ENCODE measurements at places on chromosomes 2 and 18.

GRCh38 chr18:24936691-24937090, 415.3 kb downstream of the ZNF521 start:
- H3K36me3 ChIP-seq = no peaks in the 10 kb centered on the region
- DNase-seq = no peak
- H3K4me1 ChIP-seq = no peaks in the 10 kb centered on the region
- no peaks in the 10 kb centered on the region for H3K27me3 ChIP-seq
- H3K4me3 ChIP-seq = no peak overlapping the region
- H3K27ac ChIP-seq = no peak overlapping the region

DNA sequence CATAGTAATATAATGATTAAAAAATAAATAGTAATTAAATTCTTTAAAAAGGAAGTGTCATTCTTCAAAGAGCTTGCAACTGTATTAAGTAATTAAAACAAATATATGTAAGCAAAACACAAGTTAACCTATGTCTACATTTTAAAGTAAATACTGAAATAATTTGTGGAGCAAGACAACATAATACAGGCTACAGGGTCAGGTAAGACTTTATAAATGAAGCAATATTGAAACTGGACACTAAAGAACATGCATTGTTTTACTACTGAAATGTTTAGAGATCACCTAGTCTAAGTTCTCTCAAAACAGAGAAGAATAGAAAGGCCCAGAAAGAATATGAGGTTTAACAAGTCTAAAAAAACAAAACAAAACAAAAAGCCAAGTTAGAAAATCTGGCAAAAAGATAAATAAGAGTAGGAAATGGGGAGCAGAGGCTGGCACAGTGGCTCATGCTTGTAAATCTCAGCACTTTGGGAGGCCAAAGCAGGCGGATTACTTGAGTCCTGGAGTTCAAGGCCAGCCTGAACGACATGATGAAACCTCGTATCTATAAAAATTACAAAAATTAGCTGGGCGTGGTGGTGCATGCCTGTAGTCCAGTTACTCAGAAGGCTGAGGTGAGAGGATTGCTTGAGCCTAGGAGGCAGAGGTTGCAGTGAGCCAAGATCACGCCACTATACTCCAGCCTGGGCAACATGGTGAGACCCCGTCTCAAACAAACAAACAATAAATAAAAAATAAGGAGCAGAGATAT, 34.4 kb downstream of the VPS54 start:
- H3K4me3 ChIP-seq = no peak overlapping the region
- H3K36me3 ChIP-seq = peaks cover 22% of the 10 kb centered on the region
- peak overlapping the region; percentile 27 for H3K27ac ChIP-seq
- peaks cover 10% of the 10 kb centered on the region for H3K4me1 ChIP-seq
- H3K27me3 ChIP-seq = no peaks in the 10 kb centered on the region

- H3K27ac ChIP-seq = peak overlapping the region; percentile 9
- no peak for DNase-seq
- H3K36me3 ChIP-seq = no peaks in the 10 kb centered on the region
- H3K4me3 ChIP-seq = no peak overlapping the region
Observed at GRCh38 chr2:160224060-160224459, 24.0 kb upstream of the ITGB6 start.

DNA sequence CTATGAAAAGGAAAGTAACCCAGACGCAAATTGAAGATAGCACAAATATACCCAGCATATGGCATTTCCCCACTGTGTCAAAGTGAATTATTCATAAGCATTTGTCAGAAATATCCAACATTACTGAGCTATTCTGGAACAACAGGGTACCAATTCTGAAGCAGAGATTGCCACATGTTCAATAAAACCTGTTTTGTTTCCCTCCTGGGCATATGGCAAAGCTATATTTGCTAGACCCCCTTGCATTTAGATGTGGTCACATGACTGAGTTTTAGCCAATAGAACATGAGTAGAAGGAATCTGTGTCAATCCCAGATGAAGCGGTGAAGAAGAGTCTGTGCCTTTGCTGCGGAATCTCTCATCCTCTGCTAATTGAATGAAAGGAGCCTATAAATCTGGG, 296.4 kb upstream of the DLGAP1 start:
- DNase-seq = no peak
- no peaks in the 10 kb centered on the region for H3K4me1 ChIP-seq
- H3K36me3 ChIP-seq = no peaks in the 10 kb centered on the region

GRCh38 chr18:70205421-70206397, at the start of gene RTTN:
Gene RTTN (minus strand): TSS chr18:70205687. CDS start chr18:70205658, 29 bp downstream.
- H3K4me3 ChIP-seq = peak within 1 kb of the TSS; percentile 88
- DNase-seq = peak; percentile 97
- H3K4me1 ChIP-seq = peaks cover 9% of the 10 kb centered on the region

DNA sequence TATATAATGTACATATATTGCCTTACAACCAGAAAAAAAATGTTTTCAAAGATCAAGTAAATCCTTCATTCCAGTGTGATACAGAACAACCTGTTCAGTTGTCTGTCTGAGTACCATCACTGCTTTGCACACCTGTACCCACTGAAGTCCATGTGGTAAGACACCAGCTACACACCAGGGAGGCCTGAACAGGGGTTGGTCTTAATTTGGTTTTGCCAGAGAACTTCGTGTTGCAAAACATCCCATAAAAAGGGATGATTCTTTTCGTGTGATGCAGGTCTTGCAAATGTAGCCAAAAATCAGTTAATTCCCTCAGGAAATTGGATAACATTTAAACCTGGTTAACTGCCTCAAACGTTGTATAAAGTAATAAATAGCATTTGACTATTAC, 73.7 kb upstream of the SLC1A4 start:
- H3K36me3 ChIP-seq = no peaks in the 10 kb centered on the region
- no peaks in the 10 kb centered on the region for H3K27me3 ChIP-seq
- H3K4me3 ChIP-seq = no peak overlapping the region
- no peak overlapping the region for H3K27ac ChIP-seq

DNA sequence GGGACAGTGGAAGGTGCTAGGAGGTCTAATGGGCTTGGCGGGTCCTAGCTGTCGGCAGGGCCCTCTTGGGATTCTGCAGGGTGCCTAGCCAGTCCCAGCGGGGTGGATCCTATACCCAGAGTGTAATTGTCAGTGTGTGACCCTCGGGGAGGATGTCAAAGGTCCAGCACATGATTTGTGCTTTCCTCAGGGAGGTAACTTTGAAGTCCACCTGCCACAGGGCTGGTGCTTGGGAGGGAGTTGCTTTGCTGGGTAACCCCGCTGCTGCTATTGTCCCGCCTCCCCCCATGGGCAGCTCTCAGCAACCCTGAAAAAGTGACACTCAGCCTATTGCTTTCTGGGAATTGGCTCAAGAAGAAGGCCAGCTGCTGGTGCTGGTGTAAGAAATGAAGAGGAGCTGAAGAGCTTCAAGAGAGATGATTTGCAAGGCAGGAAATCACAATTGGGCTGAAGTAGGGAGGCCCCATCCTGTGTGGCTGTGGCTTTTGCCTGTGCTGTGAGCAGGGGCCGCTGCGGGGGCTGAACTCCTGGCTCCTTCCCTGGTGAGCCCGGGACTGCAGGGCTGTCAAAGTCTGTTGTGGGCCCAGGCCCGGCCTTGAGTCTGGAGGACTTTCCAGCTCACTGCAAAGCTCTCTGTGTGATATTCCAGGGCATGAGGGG, 36.4 kb downstream of the EMILIN2 start:
- H3K4me3 ChIP-seq = no peak overlapping the region
- H3K36me3 ChIP-seq = no peaks in the 10 kb centered on the region
- no peak overlapping the region for H3K27ac ChIP-seq
- peaks cover 12% of the 10 kb centered on the region for H3K4me1 ChIP-seq
- H3K27me3 ChIP-seq = no peaks in the 10 kb centered on the region

DNA sequence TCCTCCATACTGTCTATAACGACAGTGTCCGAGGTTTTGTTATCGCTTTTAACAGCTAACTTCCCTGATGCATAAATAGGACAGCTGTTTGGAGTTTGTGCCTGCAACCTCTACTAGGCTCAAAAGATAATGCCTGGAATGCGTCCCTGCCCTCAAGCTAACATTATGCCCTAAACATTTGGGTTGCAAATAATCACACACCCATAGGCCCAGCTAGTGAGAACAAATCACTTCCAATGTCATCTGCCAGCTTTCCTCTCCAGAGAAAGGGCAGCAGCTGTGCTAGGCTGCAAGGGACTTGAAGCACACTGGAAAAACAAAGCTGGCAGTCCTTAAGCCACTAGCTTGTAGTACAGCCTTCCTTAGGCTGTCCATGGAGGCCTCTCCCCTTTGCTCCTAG, 201.8 kb upstream of the LYPD1 start:
- H3K4me1 ChIP-seq = no peaks in the 10 kb centered on the region
- no peaks in the 10 kb centered on the region for H3K27me3 ChIP-seq
- H3K27ac ChIP-seq = no peak overlapping the region
- no peak for DNase-seq

- no peaks in the 10 kb centered on the region for H3K27me3 ChIP-seq
- no peak for DNase-seq
- no peaks in the 10 kb centered on the region for H3K4me1 ChIP-seq
- peaks cover 45% of the 10 kb centered on the region for H3K36me3 ChIP-seq
Observed at GRCh38 chr2:101036562-101036961, 34.5 kb downstream of the RPL31 start.

- peaks cover 1% of the 10 kb centered on the region for H3K36me3 ChIP-seq
- H3K4me3 ChIP-seq = no peak overlapping the region
Observed at GRCh38 chr2:48474574-48475298, 55.2 kb upstream of the STON1 start.

DNA sequence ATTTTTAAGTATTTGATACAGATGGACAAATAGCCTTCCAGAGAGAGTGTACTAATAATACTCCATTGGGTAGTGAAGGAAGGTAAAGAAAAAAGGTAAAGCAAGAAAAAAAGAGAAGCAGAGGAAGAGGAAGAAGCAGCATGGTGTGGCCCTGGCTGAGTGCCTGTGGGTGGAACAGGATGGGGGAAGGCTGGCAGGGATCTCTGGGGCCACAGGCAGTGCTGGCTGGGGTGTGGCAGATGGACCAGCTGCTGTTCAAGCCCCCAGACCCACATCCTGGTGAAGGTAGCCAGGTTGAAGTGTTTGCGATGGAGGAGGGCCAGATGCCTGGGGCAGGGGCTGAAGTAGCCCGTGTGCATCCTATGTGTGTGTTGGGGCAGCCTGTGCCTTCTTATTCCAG, 79.0 kb downstream of the DYSF start:
- DNase-seq = peak; percentile 42

- H3K27ac ChIP-seq = peak overlapping the region; percentile 69
- H3K27me3 ChIP-seq = no peaks in the 10 kb centered on the region
- H3K4me1 ChIP-seq = peaks cover 29% of the 10 kb centered on the region
- no peak overlapping the region for H3K4me3 ChIP-seq
- no peaks in the 10 kb centered on the region for H3K36me3 ChIP-seq
- DNase-seq = no peak
Observed at GRCh38 chr18:44826418-44827259, 146.0 kb downstream of the SETBP1 start.

DNA sequence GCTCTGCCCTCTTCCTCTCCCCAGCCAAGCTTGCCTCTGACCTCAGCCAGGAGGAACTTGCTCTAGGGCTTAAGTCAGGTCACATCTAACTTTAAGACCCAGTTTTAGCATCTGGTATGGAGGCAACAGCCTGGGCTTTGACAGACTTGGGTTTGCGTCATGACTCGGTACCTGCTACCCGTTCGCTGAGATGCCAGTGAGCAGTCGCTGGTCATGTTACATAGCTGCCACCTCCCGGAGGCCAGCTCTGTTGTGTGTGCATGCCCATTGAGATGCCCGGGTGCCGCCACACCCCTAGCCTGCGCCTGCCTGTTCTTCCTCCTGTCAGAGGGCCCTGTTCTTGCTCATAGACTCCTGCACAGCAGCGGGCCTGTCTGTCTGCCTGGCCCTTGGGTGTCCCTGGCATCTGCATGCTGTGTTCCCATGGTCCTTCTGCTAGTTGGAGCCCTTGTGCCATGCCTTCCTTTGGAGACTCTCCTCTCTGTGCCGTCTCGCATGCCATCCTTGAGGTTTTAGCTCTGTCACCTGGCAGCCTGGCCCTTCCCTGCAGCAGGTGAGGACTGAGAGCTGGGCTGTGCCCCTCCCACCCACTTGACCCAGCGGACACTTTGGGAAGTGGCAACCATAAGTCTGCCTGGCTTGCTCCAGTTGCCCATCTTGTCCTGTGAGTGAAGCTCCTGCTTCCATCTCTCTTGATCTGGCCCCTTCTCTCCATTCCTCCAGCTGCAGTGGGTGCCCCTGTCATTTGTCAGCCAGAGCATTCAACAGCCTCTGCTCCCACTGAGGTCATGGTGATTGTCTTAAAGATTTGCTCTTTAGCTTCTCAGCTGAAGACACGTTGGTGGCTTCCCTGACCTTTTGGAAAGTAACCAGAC, 24.9 kb downstream of the ASAP2 start:
- no peaks in the 10 kb centered on the region for H3K36me3 ChIP-seq
- DNase-seq = no peak
- H3K4me1 ChIP-seq = peaks cover 73% of the 10 kb centered on the region

GRCh38 chr2:230925443-230925878, 419 bp upstream of the GPR55 start:
- no peaks in the 10 kb centered on the region for H3K36me3 ChIP-seq
- DNase-seq = peak; percentile 35
- no peaks in the 10 kb centered on the region for H3K4me1 ChIP-seq
- H3K27ac ChIP-seq = peak overlapping the region; percentile 42

- H3K27me3 ChIP-seq = no peaks in the 10 kb centered on the region
- H3K4me1 ChIP-seq = peaks cover 18% of the 10 kb centered on the region
- DNase-seq = no peak
- no peaks in the 10 kb centered on the region for H3K36me3 ChIP-seq
- peak overlapping the region; percentile 55 for H3K27ac ChIP-seq
Observed at GRCh38 chr2:106160786-106161261, 33.3 kb downstream of the UXS1 start.

- no peak overlapping the region for H3K27ac ChIP-seq
- H3K4me3 ChIP-seq = no peak overlapping the region
- no peaks in the 10 kb centered on the region for H3K36me3 ChIP-seq
- no peaks in the 10 kb centered on the region for H3K27me3 ChIP-seq
Observed at GRCh38 chr2:74696829-74697228, 42.8 kb downstream of the SEMA4F start.

DNA sequence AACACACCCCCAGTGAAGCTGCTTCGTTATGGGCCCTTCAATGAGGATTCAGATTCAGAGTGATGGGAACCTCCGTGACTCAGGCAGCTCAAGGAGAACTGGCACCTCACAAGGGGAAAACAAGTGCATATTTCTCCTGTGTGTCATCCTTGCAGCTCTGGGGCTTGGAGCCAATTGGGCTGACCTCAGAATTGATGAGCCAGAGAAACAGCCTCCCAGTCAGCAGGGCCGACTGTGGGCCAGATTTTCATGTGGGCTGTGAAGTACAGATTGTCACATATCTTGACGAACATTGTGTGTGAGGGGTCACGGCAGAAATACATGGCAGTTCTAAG, 189.6 kb upstream of the SP5 start:
- peaks cover 15% of the 10 kb centered on the region for H3K4me1 ChIP-seq
- no peaks in the 10 kb centered on the region for H3K36me3 ChIP-seq
- no peak overlapping the region for H3K27ac ChIP-seq
- DNase-seq = peak; percentile 63
- H3K27me3 ChIP-seq = no peaks in the 10 kb centered on the region

Data from upper lobe of right lung (tissue), 1 donor.